ENCODE measurements at places on chromosomes 5 and 9.

DNA sequence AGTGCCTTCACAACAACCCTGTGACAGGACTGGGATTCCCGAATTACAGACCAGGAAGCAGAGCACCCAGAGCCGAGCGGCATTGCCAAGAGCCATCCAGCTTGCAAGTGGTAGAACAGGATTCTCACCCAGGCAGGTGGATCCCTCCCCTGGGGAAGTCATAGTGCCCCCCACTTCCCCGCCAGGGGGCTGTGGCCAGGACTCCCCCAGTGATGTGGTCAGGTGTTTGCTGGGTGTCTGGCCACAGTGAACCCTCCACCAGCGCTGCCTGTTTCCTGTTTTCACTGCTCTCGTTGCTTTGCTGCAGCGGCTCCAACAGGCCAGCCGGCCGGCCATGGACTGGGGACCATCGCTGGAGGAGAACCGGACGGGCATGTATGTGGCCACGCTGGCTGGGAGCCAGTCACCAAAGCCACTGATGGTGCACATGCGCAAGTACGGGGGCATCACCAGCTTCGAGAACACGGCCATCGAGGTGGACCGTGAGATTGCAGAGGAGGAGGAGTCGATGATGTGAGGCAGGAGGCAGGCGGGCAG lies 19.3 kb downstream of the SLC6A7 start:
- DNase-seq, result no peak

DNA sequence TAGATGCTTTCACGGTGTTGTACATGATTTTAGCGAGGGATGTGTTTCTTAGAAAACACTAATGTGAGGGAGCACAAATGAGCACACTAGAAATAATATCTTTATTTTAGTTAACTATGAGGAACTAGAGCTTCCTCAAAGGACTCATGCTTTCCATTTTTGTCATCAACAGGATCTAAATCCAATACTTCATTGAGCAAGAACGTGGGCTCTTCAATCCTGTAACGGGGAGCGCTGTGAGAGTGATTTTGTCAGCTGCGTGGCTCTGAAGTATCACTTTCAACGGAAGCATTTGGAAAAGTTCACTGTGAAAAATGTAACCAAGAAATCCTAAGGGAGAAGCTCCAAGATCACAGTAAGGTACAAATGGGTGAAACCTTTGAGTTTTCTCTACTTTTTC lies 93.2 kb downstream of the LIX1 start:
- no peak for DNase-seq

- no peak for DNase-seq
Observed at GRCh38 chr9:5453673-5454072, 3.3 kb downstream of the CD274 start.

- no peak for DNase-seq
Observed at GRCh38 chr9:131651160-131651559, 88.7 kb downstream of the RAPGEF1 start.

DNA sequence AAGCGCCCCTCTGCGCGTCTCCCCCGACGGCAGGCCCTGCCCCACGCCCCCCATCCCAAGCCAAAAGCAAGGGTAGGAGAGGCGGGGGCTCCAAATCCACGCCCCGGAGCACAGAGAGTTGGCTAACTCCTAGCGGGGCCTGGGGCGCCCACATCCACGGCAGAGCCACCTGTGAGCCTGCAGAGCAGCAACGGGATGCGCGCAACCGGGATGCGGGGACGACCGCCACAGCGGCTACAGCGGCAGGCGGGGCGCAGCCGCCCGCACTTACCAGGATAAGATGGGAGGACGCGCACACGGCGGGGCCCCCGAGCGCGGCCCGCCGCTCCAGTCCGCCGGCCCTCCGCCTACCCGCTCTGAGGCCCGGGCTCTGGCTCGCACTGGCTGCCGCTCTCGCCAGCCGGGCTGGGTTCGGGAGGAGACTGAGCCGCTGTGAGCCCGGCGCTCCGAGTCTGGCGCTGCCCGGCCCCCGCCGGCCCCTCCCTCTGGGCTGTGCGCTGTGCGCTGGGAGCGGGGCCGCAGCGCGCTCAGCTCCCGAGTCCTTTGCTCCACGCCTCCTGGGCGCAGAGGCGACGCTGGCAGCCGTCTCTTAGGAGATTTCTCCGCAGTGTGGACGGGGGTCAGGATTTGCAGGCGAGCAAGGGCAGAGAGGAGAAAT lies at the start of gene SLC24A2:
Gene SLC24A2, minus strand, starts transcription at position 424 of the 658 bp plus-strand sequence.
- DNase-seq, result peak; percentile 80

DNA sequence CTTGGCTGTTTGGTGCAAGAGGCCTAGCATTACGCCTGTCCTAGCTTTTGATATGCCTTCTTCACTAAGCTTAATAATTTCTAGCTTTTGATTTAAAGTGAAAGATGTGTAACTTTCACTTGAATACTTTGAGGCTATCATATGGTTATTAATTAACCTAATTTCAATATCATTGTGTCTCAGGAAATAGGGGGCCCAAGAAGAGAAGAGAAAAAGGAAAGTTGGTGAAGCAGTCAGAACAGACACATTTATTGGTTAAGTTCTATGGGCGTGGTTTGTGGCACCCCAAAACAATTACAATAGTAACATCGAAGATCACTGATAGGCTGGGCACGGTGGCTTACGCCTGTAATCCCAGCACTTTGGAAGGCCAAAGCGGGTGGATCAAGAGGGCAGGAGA lies 40.9 kb upstream of the F2RL2 start:
- no peak for DNase-seq

DNA sequence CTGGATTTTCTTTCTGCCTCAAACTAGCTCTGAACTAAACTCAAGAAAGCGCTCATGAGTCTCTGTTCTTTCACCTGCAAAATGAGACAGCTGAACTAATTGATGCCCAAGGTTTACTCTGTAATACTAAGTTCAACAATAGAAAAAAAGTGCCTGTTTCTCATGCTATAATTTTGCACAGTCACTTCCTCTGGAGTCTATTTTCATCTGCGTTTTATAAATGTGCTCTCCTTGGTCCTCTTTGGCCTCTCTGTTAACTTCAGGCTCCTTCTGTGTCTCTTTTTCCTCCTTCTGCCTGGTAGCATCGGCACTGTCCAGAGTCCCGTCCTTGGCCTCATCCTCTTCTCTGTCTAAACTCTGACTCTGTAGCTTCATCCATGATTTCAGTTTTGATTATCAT lies 311.9 kb upstream of the TLE4 start:
- DNase-seq, result no peak

DNA sequence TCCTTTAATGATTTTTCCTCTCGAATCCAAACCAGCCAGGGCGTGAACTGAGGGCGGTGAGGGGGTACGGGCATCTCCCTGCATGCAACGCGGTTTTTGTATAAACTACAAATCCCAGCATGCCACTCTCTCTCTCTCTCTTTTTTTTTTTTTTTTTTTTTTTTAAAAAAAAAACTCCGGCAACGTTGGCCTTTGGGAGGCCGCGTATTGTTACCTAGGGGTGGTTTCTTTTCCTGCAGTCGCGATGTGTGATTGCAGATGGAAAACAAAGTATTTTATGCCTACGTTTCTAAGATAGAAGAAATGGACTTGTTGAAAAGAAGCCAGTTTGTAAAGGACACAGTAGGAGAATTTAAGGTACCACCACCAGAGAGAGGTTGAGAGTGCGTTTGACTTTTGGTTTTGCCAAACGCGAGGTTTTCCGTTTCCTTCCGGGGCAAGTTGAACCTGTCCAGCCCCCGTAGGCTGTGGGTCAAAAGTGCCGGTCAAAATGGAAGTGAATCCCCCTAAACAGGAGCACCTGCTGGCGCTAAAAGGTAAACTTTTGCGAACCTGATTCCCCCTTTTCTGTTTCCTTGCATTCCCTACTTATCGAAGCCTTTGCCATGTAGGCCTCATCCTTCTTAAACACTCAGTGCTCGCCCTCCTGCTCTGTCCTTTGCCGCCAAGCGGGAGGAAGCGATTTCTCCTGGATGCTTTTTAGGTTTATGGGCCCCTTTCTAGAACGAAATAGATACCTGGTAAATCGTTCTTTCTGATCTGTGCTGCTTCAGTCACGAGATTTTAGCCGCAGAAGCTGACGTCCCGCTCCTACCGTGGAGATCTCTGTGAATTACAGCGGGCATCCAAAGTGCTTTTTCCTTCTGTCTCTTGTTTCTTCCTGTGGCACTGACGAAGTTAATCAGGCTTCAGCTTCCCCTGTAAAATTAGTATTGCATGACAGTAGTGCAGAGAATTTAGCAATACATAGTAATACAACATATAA lies at the start of the genes SHLD3 and TRAPPC13:
Gene SHLD3, plus strand, starts transcription at position 457 of the 985 bp plus-strand sequence. CDS start 4,561 bp downstream, outside the sequence.
Gene TRAPPC13, plus strand, starts transcription at position 457 of the 985 bp plus-strand sequence. Its CDS starts 34 bp downstream, at position 491.
- no peak for DNase-seq

DNA sequence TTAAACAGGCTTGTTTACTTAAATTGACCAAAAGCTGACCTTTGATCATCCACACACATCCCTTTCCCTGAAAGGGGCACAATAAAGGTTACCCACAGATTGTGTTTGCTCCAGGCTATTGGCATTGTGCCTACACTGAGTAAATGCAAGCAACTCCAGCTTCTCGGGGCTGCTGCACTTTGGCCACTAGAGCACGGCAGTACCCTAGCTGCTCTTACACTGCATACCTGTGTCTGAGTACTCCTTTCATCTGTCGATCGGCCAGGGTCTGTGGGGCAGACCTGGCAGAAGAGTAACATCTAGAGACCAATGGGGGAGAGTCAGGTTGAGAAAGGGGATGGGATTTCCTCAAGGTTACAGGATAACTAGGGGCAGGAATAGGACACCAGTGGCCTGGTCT lies 281.9 kb upstream of the NMUR2 start:
- DNase-seq, result no peak

- no peak for DNase-seq
Observed at GRCh38 chr5:6096101-6096500, 282.2 kb downstream of the MED10 start.

GRCh38 chr5:68682400-68683160 lies 411.2 kb upstream of the SLC30A5 start:
- DNase-seq, result no peak

DNA sequence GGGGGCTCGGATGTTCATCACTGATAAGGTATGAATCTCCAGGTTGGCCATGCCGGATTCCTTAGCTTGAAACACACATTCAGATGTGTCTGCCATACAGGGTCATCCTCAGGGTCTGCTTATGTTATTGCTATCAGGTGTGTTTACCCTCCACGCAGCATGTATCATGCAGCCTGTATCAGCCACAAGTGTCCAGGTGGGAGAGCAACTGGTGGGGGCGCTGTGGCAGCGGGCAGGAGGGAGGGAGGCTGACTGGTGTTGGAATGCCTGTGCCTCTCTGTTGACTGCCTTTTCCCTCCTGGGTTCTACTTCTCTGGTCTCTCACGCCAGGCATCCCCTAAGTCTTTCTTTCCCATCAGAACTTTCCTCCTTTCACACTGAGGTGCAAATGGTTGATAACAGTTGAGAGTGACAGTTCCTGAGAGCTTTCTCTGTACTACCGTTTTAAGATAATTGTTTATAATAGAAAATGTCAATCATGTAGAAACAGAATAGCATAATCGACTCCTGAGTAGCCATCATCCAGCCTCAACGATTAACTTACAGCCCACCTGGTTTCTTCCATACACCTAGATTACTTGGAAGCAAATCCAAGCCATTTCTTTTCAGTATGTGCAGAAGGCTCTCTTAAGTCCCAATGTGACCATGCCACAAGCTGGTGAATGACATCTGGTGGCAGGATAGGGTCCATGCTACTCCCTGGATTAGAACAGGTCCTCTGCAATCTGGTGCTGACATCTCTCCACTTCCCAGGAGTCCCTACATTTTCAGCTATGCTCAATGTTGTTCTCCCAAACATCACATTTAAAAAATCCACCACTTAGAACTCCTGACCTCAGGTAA lies 86.6 kb downstream of the ACER2 start:
- no peak for DNase-seq

- no peak for DNase-seq
Observed at GRCh38 chr9:89892920-89893319, 288.1 kb downstream of the GADD45G start.

GRCh38 chr9:25225938-25226760 lies 452.1 kb downstream of the TUSC1 start:
- DNase-seq, result no peak

GRCh38 chr9:85741095-85741874 lies 469 bp downstream of the AGTPBP1 start:
- DNase-seq, result peak; percentile 94

DNA sequence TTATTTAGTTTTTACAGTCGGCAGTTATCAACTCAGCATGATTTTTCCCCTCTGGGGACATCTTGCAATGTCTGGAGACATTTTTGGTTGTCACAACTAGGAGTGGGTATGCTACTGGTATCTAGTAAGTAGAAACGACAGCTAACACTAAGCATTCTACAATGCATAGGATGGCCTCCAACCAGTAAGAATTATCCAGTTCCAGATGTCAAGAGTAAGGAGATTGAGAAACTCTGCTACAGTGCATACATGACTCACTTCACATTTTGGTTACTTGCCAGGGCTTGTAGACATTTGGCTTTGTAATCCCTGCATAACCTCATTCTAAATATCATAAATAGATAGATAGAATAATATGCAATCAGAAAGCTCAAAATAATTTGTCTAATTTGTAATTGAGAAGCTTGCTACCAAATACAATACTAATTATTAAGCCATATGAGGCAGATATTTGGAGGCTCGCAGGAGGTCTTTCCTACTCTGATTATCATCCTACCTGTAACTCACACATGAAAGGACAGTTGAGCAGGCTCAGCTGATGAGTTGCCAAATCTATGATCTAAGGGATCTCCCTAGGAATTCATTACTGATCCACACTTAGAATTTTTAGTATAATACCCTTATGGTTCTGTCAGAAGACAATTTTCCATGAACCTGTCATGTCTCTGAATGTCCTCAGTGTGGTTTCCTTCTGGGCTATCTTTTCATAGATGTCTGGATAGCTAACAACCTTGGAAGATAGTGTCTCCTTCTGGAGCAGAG lies 346.9 kb upstream of the TLE4 start:
- no peak for DNase-seq

DNA sequence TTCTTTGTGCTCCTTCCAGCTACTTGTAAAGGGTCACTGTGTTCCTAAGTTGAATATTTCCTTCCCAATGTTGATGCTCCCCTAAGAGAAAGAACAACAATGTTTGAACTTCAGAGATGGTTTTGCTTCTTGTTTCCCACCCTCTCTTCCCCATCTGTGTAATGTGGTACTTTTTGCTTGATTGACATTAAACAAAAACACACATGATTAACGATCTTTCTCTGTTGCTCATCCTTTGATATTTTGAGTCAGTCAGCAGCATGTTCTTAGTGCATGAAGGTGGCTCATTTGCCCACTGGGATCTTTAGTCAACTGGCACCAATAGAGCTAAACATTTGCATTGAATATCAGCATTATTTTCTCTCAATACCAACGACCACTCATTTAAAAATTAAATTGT lies 313.0 kb upstream of the RIOK2 start:
- no peak for DNase-seq

DNA sequence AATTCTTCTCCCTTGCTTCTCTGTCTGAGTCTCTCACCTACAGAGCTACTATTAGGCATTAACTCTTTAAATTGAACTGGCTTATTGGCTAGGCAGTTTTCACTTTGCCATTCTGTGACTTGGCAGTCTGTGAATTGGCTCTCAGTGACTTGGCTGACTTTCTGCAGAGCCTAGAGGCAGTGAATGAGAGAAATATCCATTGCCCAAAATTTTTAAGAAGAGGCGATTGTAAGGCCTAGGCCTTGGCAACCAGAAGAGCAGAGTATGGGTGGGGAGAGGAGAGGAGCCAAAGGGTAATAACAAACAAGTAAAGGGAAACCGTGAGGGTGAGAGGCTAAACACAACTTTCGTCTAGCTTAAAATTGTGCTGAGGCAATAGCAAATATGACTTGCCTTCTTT lies 176.7 kb downstream of the PRR16 start:
- DNase-seq, result no peak
